ENCODE measurements at places on chromosomes 16 and 17.

- no peak for DNase-seq
Observed at GRCh38 chr16:57537194-57537505, 779 bp upstream of the CCDC102A start.

DNA sequence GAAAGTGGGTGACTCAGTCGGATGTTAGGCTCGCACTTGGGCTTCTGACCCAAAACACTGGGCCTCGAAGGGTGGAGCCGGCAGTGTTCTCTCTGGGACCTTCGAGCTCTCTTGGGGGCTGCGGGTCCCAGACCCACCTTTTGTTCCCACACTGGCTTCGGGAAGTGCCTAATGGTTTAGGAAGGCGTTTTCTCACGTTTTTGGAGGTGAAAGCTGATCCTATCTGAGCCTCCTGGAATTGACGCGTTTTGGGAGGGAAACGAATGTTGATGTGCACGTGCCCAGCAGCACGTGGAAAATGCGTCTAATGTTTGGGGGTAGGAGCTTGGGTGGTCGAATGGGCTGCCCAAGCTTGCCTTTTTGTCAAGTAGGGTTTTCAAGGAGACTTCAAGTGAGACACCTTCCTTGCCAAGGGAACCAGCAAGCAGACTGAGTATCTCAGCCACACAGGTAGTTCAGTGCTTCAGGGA is 666 bp downstream of the HGS start:
- no peak for DNase-seq

DNA sequence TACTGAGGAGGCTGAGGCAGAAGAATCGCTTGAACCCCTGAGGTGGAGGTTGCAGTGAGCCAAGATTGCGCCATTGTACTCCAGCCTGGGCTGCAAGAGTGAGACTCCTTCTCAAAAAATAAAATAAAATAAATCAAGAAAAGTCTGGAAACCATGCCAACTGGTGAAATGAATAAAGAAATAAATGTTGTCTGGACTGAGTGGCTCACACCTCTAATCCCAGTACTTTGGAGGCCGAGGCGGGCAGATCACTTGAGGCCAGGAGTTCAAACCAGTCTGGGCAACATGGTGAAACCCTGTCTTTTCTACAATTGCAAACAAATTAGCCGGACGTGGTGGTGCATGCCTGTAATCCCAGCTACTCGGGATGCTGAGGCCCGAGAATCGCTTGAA is 744 bp upstream of the LRRC37A3 start:
- no peak for DNase-seq

- peak; percentile 92 for DNase-seq
Observed at GRCh38 chr17:83174362-83175118, 95.1 kb downstream of the METRNL start.

DNA sequence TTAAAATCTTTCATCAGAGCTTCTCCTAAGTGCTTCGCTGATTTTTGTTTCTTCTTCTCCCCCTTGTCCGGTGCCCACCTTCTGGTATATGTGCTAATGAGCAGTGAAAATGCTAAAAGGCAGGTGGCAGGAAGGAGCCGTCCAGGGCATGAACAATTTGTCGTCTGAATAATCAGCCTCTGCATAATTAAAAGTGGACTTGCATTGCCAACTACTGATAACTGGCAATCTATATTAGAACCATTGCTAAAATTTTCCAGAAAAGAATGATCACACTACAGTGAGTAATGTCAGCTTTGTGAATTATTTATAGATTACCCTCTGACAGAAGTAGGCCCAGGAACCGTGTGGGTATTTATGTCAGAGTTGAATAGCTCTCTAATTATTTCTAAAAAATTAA is 28.1 kb downstream of the SERPINF1 start:
- no peak for DNase-seq

- DNase-seq = no peak
Observed at GRCh38 chr17:26809033-26809432, 484.9 kb upstream of the WSB1 start.

- no peak for DNase-seq
Observed at GRCh38 chr16:88809068-88809675, 2.6 kb downstream of the APRT start.

GRCh38 chr17:54944796-54945195 is 23.7 kb downstream of the COX11 start:
- DNase-seq = no peak

DNA sequence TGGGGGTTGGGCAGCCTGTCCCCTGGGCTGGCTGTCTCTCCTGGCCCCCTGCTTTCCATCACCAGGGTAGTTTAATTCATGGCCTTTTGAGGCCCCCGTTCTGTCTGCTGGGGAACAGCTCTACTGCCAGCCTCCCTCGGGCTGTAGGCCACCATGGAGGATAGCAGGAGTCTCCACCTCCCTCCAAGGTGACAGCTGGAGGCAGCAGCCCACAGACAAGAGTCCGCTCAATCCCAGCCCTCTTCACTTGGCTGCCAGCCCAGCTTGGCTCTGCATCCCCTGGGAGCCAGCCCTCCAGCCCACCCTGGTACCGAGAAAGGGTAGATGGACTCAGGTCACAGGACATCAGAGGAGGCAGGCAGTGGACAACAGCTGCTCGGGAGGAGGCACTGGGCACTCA is 194.6 kb upstream of the SDK2 start:
- no peak for DNase-seq

- DNase-seq = peak; percentile 68
Observed at GRCh38 chr17:45146890-45147580, 1.2 kb upstream of the HEXIM1 start.

DNA sequence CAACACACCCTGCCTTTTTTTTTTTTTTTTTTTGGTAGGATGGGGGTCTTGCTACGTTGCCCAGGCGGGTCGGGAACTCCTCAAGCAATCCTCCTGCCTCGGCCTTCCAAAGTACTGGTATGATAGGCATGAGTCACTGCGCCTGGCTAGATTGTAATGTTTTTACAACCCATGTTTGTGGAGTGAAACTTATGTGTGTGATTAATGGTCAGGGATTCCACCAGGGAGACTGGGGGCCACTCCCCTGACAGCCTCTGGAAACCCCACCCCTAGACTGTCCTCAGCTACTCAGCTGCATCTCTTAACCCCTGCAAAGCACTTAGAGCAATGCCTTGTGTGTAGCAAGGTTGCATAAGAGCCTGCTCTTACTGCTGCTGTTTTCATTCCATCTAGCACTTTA is 220.5 kb downstream of the PARN start:
- DNase-seq = no peak

GRCh38 chr16:87515475-87516330 is 22.9 kb upstream of the ZCCHC14 start:
- DNase-seq = no peak

DNA sequence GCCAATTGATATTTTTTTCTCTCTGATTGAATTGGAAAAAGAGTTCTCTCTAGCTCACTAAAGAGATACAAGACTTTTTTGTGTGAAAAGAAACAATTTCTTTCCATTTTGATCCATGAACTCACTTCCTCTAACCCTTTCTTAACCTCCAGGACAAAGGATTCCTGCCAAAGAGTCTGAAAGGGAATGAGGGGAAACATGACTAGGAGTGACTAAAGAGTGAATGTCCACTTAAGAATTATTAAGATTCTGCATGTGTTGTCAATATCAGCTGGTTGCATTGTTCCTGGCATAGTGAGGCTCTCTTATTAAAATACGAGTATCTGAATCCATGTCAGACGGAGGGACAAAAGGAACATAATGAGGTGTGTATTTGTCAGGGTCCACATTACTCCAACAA is 344.7 kb downstream of the GRIN2A start:
- DNase-seq = no peak

DNA sequence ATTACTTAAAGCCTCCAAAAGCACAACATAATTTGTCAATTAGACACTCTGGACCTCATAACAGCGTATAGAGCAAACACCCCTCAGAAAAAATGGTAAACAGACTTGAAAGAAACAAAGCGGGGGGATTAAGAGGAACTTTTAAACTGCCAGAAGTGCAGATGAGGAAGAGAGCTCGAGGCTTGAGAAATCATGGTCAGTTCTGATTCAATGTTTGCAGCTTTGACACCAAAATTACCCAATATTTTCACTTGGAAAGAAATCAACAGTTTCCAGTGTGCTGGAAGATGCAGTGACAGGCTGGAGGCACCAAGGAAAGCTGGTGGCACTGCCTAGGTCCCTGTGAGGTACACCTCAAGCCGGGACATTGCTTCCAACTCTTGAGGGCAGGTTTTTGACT is 180.9 kb upstream of the TOX3 start:
- DNase-seq = no peak

GRCh38 chr16:17939122-17939536 is 397.4 kb downstream of the NPIPA8 start:
- DNase-seq = no peak

DNA sequence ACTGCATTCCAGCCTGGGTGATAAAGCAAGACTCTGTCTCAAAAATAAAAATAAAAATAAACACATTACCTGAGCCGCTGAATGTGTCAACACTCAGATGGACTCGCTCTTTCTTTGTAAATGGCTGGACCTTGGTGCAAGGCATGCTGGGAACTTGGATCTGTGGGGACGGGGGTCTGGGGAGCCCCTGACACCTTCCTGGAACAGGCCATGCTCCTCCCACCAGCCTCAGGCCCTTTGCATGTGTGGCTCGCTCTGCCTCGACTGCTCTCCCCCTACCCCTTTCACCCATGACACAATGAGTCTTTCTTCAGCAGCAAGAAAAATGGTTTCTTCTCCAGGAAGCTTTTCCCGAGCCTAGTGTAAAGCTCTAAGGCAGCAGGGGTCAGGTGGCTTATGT is 94.0 kb upstream of the CDH5 start:
- no peak for DNase-seq

GRCh38 chr17:63196772-63197335 is 230.8 kb downstream of the TANC2 start:
- DNase-seq = no peak

GRCh38 chr17:12985431-12986293 is 32.2 kb downstream of the ELAC2 start:
- no peak for DNase-seq

GRCh38 chr16:3152277-3152990 is 17.6 kb downstream of the ZNF213 start:
- peak; percentile 65 for DNase-seq

DNA sequence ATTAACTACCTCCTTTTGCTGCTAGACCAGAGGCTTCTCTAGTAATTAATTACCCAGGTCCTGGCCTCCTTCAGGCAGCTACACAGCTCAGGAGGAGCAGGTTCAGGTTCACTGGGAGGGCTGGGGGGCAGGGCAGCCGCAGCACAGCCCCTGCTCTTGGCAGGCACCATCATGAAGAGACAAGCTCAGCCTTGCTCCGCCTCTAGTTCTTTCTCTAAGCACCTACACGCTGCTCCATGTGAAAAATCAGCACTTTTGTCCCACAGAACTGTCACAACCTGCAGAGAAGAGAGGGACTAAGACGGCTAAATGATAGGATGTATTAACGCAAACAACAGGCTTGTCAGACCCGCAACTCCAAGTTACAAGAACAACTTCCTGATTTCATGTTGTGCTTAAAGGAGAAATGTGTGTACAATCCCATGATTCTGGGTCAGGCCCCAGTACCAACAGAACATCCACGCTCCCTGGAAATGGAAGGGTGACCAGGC is 53.4 kb downstream of the GRB2 start:
- DNase-seq = no peak

DNA sequence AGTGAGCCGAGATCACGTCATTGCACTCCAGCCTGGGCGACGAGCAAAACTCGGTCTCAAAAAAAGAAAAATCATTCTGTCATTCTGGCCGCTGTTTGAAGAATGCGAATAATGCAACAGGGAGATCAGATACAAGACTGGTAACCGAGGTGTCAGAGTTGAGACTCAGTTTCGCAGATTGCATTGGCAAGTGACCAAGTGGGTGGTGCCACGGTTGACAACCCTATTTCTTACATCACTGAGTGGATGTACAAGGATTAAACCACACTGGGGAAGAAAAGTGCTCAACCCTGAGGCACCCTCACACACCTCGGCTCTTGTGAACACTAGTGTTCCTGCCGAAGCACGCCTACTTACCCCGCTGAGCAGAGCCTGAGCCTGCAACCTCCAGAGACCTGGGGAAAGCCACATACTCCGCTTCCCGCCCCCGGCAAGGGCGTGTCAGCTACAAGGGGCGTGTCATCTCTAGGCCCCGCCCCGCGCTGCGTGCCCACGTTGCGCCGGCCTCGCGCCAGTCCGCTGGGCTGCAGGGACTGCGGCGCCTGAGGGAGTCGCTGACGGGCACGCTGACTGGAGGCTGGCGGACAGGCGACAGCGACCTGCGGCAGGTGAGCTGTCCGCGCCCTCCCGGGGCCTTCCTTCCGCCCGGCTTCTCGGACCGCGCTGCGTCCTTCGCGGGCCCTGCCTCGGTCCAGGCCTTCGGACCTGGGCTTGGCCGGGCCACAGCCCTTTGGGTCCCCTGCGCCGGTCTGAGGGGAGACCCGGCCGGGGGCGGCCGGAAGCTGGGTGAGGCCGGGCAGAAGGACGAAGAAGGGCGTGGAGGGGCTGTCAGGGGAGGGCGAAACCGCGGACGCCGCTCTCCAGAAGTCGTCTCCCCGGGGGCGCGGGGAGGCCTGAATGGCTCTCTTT is at the start of gene HMOX2:
TSS of gene HMOX2 (plus strand) at position 519 of the 909 bp plus-strand sequence. CDS start 29,127 bp downstream, outside the sequence.
- peak; percentile 81 for DNase-seq

GRCh38 chr17:81417049-81417878 is 22.0 kb downstream of the BAHCC1 start:
- no peak for DNase-seq

- no peak for DNase-seq
Observed at GRCh38 chr16:10667239-10667638, 27.5 kb downstream of the TEKT5 start.

GRCh38 chr17:82868715-82869131 is 28.9 kb upstream of the ZNF750 start:
- DNase-seq = no peak

GRCh38 chr16:62225675-62226074 is 189.4 kb upstream of the CDH8 start:
- peak; percentile 0 for DNase-seq

- peak; percentile 34 for DNase-seq
Observed at GRCh38 chr16:12529582-12529981, 274.1 kb downstream of the CPPED1 start.

GRCh38 chr16:20612551-20613480 is 36.6 kb upstream of the ACSM2B start:
- no peak for DNase-seq

DNA sequence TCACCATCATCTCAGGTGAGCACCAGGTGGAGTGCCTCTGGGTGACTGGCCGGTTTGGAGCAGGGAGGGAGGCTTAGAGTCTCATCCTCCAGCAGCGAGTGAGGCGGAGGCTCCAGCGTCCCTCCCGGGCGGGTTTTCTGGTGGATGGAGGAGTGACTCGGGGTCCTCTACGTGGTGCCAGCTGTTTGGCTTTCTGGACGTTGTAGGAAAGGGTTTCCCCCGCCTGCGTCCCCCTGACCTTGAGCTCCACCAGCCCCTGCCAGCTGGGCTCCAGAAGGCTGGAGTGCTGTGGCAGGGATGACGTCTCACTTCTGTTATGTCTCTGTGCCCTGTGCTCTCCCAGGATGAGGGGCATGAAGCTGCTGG is 522 bp downstream of the DNASE1 start:
- DNase-seq = no peak

GRCh38 chr16:14505846-14506245 is 124.2 kb downstream of the PARN start:
- no peak for DNase-seq
